ENCODE measurements at places on chromosomes 7 and 10.

GRCh38 chr10:37854626-37855025, 2.8 kb downstream of the ZNF248 start:
- DNase-seq: no peak

DNA sequence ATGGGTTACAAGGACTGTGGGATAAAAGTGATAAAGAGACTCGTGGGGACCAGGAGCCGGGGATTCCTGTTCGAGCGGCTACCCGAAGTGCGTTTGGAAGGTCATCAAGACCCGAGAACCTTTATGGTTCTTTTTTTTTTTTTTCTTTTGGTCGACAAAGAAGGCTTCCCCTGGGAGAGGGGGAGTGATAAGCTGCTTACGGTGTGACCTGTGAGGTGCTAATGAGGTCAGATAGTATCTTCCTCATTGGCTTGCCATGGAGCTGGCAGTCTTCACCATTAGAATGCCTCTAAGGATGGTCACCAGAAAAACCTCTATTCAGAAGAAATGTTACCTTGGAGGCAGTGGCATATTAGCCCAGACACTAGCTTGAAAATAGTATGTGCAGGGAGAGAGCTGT, 92.3 kb upstream of the STEAP4 start:
- DNase-seq: no peak

DNA sequence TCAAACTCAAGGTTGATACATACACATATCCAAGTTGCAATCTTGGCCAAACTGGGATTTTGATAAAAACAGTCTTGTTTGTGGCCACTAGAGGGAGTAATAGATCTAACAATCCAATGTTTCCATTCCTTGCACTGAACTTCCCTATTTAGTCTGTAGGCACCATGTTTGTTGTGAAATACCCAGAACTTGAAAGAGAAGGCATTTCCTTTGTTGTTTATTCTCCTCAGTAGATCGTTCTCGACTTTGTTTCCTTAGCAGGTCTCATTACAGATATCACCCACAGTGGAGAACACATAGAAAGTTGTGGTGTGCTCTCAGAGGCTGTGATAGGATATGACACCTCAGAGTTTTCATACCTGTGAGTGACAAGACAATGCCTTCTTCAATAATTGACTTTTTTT, 70.3 kb upstream of the MXI1 start:
- DNase-seq: peak; percentile 61

DNA sequence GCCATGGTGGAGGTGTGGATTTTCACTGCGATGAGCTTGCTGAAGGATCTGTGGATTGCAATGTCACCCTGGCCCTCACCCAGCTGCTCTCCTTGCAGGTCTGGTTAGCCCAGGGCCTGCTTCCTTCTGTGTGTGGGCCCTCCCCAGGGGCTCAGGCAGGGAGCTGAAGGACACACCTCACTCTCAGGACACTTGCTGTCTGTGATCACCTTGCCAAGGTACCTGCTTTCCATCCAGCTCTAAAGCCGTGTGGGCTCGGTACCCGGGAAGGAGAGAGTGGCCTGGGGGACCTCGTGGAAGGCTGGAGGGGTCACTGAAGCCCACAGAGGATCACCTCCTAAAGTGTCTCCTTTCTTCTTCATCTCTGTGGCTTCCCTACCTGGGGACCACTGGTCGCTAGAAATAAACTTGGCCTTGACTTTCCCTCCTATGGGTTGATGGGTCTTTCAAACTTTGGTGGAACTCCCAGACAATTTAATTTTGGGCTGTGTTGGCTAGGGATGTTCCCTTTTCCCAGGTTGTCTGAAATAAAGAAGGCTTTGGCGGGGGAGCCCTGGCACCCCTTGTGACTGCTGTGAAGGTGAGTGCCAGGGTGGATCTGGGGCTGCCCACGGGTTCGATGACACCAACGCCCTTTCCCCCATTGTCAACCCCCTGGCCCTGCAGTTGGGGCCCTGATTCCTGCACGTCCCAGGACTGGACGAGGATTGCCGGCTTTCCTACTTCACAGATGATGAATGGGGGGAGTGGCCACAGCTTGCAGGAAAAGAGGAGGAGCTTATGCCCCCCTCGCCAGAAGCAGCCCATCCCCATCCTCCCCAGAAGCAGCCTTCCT, 331.0 kb downstream of the ADARB2 start:
- no peak for DNase-seq

DNA sequence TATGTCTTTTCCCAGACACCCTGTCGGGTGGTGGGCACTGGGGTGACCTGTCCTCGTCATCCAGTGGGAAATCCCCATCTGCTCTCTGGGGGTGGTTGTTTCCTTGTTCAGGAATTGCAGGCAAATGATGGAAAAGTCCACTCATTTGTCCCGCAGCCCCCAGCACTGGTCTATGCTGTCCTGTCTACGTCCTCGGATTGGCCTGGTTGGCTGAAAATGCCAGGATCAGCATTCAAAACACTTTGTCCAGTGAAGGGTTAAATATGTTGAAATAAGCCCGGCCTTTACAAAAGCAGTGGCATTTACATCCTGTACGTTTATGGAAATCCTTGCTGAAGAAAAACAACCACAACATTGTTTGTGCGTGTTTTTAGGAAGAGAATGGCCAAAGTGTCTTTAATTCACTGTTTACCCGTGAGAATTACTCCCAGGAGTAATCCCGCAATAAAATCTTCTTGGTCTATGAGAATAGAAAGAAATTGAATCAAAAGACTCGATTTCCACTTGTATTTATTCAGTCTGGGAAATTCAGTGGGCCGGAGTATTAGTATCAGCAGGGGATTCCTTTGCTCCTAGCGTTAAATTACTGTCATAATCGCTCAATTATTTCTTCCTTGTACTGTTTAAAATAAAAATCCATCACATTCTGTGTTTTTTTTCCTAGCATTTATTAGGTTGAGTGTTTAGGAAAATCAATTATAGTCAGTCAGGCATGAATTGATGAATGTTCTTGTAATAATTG, 116.8 kb upstream of the SH2B2 start:
- peak; percentile 9 for DNase-seq

DNA sequence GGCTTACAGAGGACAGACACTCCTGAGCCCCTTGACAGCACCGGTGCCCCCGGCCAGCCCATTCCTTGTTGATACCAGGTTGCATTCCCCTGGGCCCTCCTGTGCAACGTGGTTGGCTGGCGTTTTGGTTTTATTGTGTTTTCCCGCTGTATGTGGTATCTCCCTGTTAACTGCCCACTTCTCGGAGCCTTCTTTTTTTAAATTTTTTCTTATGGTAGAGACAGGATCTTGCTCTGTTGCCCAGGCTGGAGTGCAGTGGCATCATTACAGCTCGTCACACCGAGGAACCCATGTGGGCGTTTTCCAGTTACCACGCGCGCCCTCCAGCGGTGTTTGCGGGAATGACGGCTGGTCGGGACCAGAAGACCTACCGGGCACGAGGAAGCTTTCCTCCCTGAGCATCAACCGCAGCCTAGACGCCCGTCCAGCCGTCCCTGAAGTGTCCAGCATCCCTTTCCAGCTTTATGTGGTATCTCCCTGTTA, 16.9 kb upstream of the ZFAND2A start:
- peak; percentile 23 for DNase-seq

DNA sequence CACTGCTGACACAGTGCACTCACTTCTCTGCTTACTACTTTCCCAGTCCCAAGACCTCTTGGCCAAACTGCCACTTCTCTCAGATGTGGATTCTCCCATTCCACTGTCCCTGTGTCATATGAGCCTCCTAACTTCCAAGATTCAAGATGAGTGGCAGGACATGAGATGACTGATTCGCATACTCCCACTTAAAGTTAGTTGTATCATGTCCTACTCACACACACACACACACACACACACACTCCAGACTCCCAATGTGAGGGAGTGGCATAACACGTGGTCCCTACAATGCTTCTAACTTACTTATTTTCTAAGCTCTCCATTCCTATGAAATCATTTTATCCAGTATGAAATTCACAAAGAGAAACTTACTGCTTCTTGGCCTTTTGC, 67.0 kb upstream of the CAV2 start:
- DNase-seq: no peak

- DNase-seq: peak; percentile 97
These were observed 52.3 kb downstream of the HECW1 start for GRCh38 chr7:43164757-43165156.

- DNase-seq: no peak
These were observed 214.2 kb downstream of the PRKG1 start for GRCh38 chr10:51288511-51288910.

DNA sequence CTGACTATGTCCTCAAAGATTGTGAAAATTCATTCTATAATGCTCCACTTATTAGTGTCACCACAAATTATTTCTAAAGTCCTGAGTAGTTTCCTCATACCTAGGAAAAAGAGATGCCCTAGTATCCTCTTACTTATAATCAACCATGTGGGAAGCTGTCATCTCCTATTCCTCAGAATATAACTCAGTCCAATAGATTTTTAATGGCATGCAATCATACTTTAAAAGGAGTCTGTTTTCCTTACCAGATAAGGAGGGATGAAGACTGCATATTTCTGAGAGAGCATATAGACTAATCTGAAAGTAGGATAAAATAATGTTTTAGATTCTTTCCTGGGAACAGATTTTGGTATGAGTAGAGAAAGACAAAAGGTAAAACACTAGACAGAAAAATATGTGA, 727.7 kb upstream of the GRM3 start:
- DNase-seq: no peak

- no peak for DNase-seq
These were observed 13.1 kb downstream of the LHFPL3 start for GRCh38 chr7:104341546-104341945.

DNA sequence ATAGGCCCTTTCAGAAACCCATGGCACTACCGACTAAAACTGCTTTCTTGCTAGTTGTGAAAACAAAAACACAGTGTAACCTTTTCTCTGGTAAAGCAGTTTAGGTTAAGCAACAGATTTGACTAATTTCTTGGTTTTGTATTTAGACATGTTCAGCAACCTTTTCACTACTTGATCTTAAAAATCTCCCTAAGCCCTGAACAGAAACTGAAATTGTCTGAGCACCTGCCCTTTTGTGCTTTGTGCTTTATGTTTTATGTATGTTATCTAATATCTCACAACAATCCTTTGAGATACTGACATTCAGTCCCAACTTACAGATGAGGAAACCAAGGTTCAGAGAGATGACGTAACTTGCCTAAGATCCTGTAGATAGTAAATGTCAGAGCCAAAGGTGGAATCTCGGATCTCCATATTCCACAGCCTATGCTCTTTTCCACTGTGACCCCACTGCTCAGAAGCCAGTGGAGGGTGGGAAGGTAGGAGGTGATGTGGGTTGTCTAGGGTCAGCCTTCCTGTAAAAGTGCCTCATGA, 146.6 kb downstream of the LCOR start:
- no peak for DNase-seq

DNA sequence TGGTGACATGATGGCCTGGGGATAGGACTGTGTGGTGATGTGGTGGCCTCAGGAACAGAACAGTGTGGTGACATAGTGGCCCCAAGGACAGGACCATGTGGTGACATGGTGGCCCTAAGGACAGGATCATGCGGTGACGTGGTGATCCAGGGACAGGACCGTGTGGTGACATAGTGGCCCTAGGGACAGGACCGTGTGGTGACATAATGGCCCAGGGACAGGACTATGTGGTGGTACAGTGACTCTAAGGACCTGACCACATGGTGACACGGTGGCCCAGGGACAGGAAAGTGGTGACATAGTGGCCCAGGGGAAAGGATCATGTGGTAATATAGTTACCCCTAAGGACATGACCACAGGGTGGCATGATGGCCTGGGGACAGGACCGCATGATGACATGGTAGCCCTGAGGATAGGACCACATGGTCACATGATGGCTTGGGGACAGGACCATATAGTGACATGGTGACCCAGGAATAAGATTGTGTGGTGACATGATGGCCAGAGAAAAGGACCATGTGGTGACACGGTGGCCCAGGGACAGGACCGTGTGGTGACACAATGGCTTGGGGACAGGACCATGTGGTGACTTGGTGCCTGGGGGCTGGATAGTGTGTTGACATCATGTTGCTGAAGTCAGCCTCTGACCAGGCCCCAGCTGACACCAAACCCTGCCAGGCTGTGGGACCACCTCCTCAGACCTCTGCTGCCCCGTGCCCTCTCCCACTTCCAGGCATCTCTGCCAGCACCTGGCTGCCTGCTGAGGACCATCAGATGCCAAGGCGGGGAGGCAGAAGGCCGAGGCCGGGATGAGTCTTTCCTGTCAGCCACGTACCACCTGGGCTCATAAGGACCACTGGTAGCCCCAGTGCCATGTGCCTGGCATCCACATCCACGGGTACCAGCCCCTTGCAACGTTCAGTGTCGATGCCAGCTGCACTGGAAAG, 99.5 kb downstream of the ADAM12 start:
- no peak for DNase-seq

DNA sequence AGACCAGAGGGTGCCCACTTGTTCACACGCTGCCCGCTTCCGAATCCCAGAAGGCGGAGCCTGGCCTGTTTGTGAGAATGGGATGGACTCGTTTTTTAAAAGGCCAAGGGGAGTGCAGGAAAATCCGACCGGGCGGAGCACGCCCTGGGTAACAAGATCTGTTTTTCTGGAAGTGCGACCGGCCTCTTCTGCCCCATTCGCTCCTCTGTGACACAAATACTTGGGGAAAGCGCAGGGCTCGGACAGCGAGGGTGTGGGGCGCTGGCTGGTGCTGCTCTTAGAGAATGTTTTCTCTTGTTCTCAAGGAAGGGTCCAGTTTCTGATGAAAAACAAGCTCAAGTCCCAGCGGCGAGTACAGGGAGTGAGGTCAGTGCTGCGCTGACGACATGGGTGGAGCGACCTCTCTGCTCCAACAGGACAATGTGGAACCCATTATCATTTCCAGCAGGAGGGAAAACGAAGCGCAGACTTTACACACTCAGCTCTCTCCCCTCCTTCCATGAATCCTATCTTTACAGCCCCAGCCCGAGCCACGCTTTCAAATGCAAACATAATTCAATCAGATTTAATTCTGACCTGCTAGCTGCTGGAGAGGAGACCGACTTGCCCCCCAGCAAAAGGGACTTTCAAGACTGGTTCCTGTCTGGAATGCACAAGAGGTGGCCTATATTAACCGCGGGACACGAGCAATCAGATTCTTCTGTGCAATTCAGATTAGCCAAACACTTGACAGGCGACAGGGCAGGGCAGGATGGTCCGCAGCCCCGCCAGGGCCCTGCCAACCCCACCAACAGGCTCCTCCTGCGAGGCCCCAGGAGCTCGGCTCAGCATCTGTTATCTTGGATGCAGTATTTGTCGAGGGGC, 1.1 kb downstream of the RADIL start:
- no peak for DNase-seq

DNA sequence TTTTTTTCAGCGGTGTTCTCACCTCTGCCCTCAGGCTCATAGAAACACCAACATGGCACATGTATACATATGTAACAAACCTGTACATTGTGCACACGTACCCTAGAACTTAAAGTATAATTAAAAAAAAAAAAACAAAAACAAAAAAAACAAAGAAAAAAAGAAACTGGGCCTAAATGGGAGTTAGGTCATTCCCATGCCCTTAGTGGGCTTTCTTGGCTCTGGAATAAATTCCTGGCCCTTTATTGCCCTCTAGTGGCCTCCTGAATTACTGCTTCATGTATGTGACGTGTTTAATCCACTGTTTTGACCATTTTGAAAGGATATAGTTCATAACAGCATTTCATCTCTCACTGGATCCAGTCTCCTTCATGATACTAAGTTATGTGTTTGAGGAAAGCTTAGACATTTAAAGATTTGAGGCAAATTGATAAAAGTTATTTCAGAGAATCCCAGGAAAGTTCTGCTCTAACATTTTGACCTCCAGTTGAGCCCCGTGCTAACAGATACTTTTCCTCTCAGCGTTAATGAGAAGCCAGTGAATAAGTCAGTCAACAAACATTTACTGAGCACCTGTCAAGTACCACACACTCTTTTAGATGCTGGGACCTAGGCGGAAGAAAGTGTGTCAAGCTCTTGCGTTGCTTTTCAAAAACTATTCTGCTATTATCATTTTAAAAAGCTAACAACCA, 54.7 kb upstream of the SYPL1 start:
- peak; percentile 48 for DNase-seq
